SHP77 (cell line): ENCODE measurements at places on chromosomes 4 and X.

DNA sequence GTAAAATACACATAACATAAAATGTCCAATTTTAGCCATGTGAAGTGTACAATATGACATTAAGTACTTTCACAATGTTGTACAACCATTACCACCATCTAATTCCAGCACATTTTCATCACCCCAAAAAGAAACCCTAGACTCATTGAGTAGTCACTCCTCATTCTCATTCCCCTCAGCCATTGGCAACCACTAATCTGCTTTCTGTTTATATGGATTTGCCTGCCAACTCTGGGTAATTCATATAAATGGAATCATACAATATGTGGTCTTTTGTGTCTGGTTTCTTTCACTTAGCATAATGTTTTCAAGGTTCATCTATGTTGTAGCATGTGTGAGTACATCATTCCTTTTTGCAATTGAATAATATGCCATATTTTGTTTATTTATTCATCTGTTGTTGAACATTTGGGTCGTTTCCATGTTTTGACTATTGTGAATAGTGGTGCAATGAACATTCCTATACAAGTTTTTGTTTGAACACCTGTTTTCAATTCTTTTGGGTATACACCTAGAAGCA, 43.0 kb downstream of the EIF2S3 start:
- DNase-seq = no peak

GRCh38 chr4:58359590-58359989, 1249.4 kb upstream of the IGFBP7 start:
- DNase-seq = no peak

DNA sequence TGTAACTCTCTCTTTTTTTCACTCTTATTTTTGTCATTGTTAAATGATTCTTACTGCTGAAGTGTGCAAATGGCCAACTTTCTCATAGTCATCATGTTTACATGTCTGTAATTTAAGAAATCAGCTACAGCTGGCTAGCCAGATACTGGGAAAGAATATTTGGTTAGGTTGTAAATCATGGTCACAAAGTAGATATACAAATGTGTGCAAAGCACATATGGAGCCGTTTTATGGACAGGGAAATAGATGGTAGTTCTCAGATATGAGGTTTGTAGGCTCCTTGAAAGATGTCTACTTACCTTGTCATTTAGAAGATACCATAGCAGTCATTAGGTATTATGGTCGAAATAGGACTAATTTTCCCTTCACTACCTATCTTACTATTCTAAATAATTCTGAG, 430.4 kb downstream of the ADGRL3 start:
- DNase-seq = no peak

GRCh38 chr4:73831569-73831968, 4.9 kb upstream of the CXCL6 start:
- no peak for DNase-seq

DNA sequence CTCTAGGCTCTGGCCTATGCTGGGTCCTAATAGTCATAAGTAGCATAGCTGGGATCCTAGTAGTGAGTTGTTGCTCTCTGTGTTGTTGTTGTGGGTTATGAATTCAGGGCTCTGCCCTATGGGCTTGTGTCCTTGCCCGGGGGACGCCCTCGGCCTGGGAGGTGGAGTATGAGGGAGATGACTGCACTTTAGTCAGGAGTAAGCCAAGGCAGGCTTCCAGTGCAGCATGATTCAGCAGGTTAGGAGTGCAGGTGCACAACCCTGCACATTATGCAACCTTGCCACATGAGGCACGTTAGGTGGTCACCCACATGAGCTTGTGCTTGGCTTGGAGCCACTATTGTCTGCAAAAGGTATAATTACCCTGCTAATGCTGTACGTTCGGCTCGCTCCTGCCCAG, 58.4 kb upstream of the CCDC149 start:
- DNase-seq = no peak

GRCh38 chr4:6875431-6875831, 34.2 kb upstream of the TBC1D14 start:
- no peak for DNase-seq

- DNase-seq = no peak
Observed at GRCh38 chrX:39736216-39737211, 361.2 kb downstream of the BCOR start.

DNA sequence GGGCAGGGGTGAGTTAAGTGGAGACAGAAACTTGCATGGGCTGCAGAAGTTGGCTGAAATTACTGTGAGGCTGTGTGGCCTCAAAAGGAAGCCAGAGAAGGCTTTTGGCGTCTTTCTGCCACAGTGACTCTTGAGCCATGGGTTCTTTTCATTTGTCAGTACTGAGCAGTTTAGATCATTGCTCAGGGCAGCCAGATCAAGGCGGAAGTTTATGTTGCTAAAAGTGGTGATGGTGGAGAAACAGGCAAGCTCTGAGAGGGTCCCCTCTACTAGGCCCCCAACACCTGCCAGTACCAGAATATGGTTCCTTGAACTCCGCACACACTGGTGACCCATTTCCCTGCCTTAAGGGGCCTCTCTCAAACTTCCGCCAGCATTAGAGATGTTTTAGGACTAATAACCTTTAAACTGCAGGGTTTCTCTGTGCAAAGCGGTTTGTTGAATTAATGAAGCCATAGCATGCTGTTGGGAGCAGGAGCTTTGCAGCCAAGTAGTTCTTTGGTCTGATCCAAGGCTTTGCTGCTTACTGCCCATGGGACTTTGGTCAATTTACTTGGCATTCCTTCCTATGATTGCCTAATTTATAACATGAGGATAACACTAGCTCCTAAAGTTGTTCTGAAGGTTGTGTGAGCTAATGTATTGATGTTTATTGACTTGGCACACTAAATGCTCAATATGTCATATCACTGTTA, 34.5 kb downstream of the RNF175 start:
- no peak for DNase-seq

DNA sequence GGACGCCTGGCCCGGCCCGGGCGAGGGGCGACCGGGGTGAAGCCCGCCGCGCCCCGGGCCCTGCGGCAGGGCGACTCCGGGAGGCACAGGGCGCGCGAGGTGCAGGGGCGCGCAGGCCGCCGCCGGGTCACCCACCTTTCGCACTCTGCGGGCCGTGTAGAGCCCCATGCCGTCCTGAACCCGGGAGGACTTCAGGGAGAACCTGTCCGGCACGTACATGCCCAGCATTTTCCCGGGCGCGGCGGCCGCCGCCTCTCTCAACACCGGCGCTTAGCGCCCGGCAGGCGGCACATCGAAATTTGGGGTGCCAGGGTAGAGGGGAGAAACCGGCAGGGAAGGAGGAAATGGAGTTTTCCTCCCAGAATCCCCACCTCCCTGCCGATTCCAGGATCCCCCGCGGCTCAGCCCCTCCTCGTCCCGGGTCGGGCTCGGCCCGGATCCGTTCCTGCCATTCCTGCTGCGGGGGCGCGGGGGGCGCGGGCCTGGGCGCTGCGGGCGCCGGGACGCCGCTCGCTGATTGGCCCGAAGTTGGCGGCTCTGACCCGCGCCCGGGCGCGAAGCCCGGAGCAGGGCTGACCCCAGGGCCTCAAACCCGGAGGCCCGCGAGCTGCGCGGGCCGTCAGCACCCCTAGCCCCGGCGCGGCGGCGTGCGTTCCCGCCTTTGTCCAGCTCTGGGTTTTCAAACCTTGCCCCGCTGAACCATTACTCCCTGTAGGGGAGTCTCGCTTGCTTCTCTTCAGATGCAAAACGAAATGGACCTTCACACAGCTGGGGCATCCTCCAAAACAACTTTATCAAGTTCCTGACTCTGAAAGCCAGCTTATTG, at the start of gene PRDM5:
Gene PRDM5 (minus strand): TSS at position 346 of the 826 bp plus-strand sequence. CDS start 118 bp downstream, at position 228.
- no peak for DNase-seq

GRCh38 chr4:39662683-39663082, 24.0 kb upstream of the SMIM14 start:
- no peak for DNase-seq

GRCh38 chr4:8079916-8080753, 78.5 kb downstream of the ABLIM2 start:
- DNase-seq = no peak

GRCh38 chrX:110698696-110699095, 96.9 kb downstream of the CHRDL1 start:
- DNase-seq = no peak

DNA sequence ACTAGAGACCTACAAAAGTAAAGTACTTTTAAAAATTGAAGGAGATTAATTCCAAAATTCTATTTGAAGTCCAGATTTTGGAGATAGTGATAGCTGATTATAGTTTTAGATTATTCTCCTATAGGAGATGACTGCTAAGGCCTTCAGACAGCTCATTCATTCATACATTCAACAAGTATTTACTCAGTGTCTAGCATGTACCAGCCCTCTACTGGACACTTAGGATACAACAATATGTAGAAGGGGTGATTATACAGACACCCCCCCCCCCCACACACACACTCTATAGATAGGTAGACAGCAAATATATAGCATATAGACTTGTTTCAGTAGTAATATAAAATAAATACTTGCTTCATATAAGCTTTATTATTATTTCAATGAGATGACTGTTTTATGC, 60.4 kb upstream of the TAF9B start:
- DNase-seq = peak; percentile 0

GRCh38 chrX:71616672-71617529, 1.4 kb downstream of the CXCR3 start:
- no peak for DNase-seq

GRCh38 chr4:142372530-142373260, 473.4 kb downstream of the INPP4B start:
- DNase-seq = no peak

DNA sequence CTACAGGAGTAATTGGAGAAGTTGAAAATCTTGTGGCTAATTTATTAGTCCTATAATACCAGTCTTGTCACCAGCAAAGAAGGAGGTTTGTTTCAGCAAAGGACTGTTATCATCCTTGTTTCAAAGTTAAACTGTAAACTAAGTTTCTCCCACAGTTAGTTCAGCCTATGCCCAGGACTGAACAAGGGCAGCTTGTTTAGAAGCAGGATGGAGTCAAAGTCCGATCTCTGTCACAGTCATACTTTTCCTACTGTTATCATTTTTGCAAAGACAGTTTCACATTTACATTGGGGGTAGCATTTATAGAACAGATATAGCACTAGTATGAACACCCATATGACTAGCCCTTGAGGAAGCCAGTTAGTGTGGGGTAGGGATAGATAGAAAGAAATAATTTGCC, 46.4 kb downstream of the AKAP4 start:
- DNase-seq = no peak

- no peak for DNase-seq
Observed at GRCh38 chr4:118757761-118758251, 72.6 kb downstream of the METTL14 start.

DNA sequence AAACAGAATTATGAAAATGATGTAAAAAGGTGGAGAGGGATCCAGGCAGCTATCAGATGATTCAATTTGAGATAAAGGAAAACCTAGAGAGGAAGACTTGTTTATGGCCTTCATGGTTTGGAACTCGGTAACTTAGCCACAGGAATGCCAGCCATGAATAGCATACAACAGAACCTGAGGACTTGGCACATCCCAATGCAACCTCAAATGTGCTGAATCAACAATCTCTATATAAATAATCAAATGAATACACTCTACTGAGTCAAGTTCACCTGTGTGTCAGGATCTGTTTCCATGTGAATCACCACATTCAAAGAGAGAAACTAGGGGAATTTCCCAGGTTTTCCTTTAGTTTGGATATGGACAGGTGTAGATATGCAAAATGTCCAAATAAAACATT, 86.9 kb downstream of the MBNL3 start:
- DNase-seq = no peak

GRCh38 chr4:37821953-37822605, 4.4 kb upstream of the PGM2 start:
- DNase-seq = no peak

- no peak for DNase-seq
Observed at GRCh38 chr4:47733302-47734175, 104.3 kb downstream of the CORIN start.

- DNase-seq = no peak
Observed at GRCh38 chrX:155998116-155998515, 620 bp downstream of the IL9R start.

DNA sequence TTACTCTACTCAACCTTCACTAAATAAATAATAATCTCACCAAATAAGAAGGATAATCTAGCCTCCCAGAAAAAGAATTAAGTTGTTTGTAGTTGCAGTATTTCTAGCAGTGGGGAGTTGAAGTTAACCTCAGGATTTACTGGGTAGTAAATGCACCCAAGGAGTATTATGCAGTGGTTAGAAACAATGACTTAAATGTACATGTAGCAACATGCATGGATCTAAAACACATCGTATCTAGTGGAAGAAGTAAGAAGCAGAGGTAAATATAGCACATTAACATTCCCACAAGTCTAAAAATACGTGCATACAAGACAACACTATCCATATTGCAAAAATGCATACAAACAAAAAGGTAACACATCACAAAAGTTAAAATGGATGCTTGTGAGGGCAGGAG, 44.2 kb upstream of the SMAD1 start:
- DNase-seq = no peak

- no peak for DNase-seq
Observed at GRCh38 chr4:129883996-129884395, 788.0 kb downstream of the C4orf33 start.

GRCh38 chrX:724256-724655, 93.7 kb downstream of the SHOX start:
- no peak for DNase-seq

DNA sequence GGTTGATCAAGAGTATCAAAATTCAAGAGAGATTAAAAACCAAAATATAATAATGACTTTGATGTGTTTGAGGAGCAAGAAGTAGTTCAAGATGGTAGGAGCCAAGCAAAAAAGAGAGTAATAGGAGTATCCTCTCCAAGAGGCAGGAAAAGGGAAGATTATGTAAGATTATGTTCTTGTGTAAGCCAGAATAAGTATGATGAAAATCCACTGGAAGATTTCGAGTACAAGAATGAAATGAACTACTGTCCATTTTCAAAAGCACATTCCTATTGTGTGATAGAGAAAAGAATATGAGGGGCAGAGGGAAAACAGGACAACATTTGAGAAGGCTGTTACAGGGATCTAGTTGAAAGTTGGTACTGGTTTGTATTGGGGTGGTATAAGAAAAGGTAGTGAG, 659.6 kb upstream of the INTU start:
- no peak for DNase-seq

- no peak for DNase-seq
Observed at GRCh38 chr4:3523146-3523627, 9.0 kb downstream of the LRPAP1 start.

DNA sequence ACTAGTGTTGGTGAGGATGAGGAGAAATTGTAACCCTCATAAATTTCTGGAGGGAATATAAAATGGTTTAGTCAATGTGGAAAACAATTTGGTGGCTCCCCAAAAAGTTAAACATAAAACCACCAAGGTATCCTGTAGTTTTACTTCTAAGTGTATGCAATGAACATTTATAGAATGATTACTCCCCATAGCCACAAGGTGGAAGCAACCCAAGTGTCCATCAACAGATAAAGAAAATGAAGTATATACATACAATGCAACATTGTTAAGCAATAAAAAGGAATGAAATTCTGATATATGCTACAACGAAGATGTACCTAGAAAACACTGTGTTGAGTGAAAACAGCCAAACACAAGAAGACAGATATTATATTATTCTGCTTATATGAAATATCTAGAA, 569.1 kb upstream of the GRID2 start:
- no peak for DNase-seq

DNA sequence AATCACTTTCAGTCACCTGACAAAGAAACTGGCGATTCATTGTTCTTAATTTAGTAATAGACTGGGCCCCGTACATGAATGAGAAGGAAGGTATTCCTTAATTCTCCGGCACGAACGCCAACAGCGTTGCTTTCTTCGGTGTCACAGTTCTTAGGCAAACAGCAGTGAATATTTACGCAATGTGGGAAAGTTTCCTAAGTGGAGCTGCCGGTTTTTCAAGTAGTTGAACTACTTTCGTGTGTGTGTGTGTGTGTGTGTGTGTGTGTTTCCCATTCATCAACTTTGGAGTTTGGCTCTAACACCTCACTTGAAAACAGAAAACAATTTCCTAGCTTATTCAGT, 651 bp downstream of the NXT2 start:
- DNase-seq = no peak
